ENCODE measurements at places on chromosomes 11 and 22.

DNA sequence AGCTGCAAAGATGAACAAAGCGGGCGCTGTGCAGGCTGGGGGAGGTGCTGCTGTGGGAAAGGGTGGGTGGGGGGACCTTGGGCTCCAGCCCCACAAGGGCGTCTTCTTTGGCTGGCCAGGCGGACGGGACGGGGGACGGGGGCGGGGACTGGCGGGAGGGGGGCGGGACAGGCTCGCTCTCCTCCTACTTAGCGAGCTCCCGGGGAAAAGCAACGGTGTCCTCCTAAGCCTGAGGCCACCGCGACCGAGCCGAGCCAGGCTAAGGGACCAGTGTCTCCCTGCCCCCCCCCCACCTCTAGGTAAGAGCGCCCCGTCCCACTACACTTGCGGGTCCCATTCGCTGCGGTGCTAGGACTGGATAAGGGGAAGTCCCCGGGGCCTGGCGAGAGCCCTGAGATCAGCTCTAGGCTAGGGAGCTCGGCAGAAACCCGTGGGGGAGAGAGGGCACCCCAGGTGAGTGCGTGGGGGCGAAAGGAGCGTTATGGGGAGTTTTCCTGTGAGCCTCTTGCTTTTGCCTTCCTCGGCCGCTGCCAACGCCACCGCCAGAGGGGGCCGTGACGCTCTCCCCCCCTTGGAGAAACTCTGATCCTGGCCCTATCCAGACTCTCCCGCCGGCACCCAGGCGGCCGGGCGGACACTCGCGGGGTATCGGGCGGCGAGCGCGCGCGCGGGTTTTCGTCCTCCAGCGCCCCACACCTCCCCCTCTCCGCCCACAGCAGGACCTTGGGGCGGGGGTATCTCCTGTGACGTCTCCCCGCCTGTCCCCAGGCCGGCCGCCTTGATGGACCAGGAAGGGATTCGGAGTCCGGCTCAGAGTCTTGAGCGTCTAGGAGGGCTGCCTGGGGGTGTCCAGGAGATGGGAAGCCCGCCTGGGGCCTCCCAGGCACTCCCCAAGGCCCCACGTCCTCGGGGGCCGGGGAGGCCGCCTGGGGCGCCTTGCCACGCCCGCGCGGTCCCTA lies at the start of gene PHLDB1:
PHLDB1 (plus strand) TSS at position 215 of the 959 bp plus-strand sequence. CDS start 6,222 bp downstream, outside the sequence.
- DNase-seq: peak; percentile 29

- DNase-seq: no peak
Observed at GRCh38 chr11:14309425-14310192, 49.4 kb downstream of the RRAS2 start.

GRCh38 chr22:45582955-45583320 lies 80.3 kb downstream of the FBLN1 start:
- no peak for DNase-seq

DNA sequence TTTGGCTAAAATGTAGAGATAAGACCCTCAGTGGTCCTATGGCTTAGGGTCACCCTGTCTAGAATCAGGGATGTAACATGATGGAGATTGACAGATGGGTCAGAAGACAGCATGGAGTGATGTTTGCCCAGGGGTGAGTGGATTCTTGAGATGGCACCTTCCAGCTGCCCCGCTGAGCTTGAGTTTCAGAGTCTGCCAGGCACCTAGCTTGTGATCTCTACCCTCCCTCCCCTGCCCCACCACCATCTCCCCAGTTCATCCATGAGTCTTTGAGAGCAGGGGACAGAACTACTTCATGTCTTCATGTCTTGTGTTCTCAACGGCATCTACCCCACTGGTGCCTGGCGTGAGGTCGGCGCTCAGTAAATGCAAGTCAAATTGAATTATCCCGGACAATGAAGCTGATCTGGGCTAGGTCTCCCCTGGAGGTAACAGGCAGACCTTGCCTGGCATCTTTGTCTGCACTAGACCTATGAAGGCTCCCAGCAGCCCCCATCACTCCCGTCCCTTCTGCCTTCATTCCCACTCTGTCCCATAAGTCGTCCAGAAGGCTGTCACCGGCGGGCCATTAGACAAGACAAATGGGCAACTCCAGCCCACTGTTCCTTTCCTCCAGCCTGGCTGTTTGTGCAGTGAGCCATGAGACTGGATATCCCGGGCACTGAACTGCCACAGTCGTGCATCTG lies 239.2 kb upstream of the TBCEL start:
- peak; percentile 9 for DNase-seq

DNA sequence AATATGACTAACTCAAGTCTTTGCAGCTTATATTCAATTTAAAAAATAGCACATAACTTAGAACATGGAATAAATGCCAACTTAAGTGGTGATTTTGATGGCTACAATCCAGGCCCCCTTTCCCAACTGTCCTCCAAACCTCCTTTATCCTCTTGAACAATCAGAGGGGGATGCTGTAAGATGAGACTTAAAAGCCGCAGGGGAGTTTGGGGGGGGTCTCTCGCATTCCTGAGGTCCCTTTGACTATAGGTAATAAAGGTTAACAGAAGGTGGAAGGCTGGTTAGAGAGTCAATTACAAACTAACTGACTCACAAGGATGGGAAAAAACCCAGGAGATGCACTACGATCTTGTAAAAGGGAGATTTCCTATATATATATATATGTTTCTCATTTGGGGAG lies 101.8 kb downstream of the KIRREL3 start:
- DNase-seq: no peak

DNA sequence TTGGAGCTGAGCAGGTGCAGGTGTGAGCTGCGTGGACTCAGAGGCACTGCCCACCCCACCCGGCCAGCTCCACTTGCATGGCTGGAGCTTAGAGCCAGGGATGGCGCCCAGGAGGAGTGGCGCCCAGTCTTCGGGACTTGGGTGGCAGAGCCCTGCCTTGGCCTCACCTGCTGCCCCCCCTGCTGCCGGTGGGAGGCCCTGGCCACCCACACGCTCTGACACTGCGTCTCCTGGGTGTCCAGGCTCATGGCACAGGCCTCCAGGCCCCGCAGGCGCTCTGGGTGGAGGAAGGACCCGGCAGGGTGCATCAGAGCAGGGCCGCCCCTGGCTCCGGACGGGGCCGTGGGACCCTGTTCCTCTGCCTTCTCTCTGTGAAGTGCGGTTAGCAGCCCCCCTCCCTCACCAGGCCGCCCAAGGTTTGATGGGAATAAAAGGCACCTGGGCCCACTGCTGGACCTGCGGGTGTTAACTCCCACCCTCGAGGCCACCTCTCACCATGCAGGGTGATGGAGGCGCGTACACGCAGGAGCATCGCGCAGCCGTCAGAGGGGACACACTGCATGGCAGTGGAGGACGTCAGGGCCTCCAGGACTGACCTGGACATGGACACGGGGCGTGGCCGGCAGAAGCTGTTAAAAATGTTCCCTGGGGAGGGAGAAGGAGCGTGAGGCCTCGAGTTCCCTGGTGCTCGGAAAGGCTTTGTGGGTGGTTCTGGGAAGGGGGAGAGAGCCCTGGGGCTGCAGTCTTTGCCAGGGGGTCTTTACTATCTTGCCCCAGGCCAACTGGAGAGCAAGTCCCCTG lies 11.8 kb downstream of the IL17REL start:
- no peak for DNase-seq

- DNase-seq: no peak
Observed at GRCh38 chr11:131324921-131325570, 45.4 kb upstream of the NTM start.

DNA sequence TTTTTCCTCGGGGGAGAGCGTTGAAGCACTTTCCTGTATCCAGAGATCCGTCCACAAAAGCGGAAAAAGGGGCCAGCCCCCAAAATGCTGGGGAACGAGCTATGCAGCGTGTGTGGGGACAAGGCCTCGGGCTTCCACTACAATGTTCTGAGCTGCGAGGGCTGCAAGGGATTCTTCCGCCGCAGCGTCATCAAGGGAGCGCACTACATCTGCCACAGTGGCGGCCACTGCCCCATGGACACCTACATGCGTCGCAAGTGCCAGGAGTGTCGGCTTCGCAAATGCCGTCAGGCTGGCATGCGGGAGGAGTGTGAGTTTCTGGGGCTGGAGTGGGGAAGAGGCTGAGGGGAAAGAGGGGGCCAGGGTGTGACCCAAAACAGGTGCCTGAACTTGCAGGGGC lies 2.6 kb downstream of the NR1H3 start:
- DNase-seq: no peak

DNA sequence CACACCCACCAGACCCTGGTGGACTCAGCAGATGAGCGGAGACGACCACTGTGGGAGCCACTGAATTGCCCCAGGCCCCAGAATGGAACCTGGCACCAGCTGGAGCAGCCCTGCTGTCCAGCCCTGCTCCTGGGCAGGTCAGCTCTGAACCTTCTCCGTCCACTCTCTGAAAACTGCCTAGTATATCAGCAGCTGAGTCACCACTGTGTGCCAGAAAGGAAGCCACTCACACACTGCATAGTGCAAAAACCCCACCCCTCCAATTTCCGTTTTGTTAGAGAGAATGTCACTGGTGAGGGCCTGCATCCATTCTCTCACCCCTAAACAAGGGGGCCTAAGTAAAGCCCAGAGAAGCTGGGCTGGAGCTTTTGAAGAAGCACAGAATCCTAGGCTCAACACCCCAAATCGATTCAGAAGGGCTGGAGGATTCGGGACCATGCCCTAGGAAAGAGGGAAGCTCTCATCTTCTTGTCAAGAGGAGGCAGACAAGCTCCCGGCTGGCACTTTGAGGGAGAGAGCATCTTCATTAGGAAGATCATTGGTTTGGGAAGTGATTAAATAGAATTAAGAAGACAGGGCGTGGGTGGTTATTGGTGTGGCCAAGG lies 44.5 kb downstream of the GALNT18 start:
- no peak for DNase-seq

- peak; percentile 38 for DNase-seq
Observed at GRCh38 chr11:7251836-7252682, at the start of gene SYT9. TSS of gene SYT9 (plus strand) at chr11:7251904. CDS start at chr11:7252187, 283 bp downstream.

GRCh38 chr11:82872377-82873150 lies 27.7 kb downstream of the PRCP start:
- peak; percentile 29 for DNase-seq

DNA sequence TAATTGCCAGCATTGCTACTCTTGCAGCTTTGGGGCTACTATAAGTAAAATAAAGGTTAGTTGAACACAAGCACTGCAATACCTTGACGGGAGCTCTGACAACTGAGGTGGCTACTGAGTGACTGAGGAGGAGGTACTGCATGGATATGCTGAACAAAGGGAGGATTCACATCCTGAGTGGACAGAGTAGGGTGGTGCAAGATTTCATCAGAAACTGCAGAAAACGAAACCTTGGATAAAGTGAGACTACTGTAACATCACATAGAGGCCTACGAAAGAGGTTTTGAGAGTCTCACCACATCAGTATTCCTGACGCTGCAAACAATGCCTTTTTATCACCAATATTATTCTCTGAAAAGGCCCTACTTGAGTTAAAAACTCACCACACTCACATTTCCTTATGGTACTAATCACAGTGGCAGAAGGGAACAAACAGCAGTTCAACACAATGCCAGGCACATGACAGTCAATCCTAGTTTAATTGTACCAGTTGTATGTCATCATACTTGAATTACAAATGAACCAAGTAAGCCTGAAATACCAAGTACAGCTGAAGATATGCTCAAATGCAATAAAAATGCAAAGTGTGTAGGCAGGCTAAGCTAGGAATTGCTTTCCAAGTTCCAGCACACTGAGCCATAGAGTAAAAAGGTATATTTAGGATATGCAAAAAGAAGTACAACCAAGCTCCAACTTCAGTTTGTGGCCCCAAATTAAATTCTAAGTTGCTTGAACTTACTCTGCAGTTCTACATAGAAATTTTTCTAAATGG lies 4.0 kb upstream of the GPR83 start:
- no peak for DNase-seq

DNA sequence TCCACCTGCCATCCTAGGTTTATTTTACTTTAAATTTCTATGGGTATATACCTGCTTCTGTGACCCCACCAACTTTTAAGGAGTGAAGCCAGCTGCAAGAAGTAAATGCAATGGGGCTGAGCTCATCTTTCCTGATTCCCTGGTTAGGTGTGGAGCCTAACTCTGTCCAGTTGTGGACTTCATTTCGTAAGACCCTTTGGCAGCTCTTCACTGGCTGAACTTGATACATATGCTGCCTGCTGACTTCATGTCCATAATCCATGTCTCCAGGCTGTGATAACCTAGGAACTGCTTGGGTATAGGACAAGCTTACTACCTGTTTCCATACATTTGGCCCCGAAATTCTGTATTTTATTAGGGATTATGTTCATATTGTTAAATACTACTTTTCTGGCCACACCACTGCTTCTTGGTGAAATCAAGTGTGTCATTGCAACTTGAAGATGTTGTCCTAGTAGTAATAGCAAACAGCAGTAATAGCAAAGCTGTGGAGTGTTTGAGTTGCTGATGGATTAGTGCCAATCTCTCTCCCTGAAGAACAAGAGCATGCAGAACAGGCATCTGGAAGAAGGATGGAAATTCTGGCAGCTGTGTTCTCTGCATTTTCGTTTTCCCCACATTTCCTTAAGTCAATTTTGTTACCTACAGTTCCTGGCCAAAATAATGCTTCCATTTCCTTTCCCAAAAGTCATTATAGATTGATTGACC lies 31.2 kb downstream of the LDLRAD3 start:
- DNase-seq: no peak

DNA sequence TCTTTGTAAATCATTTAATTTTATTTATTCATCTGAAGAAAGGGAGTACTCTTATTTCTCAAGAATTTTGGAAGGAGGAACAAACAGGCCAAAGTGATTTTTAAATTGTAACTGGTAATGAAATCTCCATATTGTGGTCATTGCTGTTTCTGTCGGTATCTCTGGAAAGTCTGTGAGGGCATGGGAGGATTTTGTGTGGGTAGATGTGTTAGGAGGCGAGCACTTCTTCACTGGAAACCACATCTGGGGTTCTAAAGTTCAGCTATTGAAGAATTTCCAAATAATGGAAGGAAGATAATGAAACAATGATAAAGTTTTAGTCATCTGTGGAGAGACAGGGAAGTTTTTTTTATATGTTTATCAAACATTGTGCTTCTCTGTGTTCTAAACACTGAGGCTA lies 6.6 kb downstream of the TRIM34 start:
- no peak for DNase-seq

DNA sequence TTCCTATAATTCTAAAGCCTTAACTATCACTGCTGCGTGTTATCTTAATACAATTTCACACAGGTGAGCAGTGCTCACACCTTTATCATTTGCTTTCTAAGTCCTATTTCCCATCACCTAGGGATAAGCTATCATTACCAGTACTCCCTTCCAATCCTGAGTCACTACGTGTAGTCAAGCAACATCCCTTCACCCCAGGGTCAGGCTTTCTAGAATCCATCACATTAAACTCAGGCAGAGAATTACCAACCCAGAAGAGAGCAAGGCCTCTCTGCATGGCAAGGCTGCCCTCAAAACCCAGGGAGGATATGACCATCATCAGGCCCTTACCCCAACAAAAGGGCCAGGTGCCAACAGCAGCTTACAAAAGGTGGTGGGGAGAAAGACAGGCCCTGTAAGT lies 9.8 kb downstream of the PACSIN2 start:
- no peak for DNase-seq

GRCh38 chr11:121559606-121560200 lies 106.9 kb upstream of the SORL1-AS1 start:
- no peak for DNase-seq

DNA sequence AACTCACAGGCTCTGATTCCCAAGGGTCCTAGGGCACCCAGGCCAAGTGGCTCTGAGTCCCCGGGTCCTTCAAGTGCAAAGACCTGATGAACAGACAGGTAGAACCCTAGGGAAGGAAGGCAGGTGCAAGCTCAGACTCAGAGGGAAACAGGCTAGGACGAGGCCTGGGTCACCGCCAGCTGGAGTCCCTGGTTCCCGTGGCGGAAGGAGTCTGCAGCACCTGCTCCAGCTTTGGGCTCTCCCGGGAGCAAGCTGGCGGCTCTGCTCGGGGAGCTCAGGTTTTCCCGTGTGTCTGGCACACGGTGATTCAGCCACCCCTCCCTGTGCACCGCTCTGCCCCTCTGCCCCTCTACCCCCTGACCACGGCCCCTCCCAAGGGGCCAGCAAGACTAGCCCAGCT lies 59.8 kb downstream of the WNT7B start:
- no peak for DNase-seq

All from SK-N-DZ (cell line).